ENCODE measurements at places on chromosomes 11 and 22.

DNA sequence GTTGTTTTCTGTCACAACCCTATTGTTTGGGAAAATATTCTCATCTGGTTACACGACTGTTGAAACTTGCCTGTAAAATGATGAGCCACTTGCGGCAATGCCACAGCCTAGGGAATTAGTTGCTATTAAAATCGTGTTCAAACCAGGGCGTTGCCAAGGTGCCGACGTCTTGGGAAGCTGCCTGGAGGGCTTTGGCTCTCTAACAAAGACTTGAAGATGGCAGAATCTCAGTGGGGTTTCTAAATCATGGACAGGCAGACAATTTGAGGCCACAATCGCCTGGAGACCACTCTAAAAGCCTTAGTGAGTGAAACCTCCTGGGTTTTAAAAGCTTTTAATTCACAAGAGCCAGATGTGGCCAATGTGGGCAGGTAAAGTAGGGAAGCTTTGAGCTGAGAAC lies 117.2 kb upstream of the BMAL1 start:
- DNase-seq = no peak

DNA sequence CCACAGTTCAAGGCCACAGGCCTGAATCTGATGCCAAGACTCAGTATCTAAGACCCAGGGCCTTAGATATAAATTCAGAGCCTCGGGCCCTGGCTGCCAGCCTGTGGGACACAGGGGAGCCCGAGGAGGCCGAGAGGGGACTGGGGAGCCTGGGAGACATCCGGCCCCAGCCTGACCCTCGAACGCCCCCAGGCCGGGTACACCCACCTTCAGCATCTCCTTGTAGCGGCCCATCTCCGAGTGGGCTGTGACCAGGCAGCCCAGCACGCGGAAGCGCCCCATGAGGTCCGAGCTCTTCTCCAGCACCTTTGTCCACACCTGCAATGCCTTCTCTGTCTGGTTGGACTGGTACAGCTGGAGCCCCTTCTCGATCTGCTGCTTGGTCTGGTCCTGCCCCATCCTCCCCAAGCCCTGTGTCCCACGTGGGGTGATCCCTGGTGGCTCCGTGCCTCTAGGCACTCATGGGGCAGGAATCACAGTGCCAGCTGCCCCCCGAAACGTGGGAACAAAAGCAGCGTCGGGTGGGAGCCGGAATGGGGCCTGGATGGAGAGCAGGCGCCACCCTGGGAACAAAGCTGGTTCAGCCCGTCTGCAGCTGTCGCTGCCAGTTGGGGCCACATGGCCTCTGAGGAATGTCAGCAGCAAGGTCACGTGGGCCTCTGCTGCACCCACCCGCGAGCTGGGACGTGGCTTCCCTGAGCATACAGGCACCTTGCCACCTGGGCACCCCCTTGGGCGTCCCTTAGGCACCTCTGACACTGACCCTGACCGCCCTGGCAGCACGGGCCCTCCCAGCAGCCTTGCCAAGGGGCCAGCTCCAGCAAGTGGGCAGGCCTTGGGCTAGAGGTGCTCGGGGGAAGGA lies at the start of gene RAPSN:
Gene RAPSN, minus strand, starts transcription at position 571 of the 862 bp plus-strand sequence. Its CDS starts 172 bp downstream, at position 399.
- no peak for DNase-seq

DNA sequence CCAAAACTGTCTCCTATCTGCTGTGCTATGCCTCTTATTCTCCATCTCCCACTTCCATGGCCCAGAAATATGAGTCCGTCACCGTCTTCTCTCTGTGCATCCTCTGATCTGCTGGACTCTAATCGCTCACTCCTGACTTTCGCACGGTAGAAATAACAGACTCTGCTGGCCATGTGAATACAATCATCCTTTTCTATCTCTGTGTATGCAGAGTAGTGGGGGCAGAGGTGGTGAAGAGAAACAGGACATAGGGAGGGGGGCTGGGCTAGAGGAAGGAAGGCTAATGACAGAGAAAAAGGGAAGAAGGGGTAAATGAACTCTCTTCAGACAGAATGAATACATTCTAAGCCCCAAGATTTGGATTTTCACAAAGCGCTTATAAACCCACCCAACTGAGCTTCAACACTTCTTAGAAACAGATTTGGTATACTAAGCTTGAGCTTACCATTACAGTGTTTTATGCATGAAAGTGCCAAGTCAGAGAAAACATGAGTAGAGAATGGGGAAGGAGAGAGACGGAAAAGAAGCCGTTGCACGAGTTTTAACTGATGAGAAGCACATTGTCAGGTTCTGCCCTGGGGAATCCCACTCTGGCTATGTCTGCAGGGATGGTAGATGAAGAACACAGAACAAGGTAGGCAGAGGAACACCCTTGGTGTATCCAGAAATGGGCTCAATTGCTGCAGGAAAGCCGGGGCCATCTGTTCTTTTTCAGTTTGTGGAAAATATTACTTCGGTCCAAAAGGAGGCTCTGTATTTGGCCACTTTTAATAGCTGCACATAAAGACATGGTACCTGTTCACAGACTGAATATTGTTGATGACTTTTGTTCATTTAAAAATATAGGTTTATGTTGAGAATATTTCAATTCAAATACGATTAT lies 324.7 kb downstream of the ETS1 start:
- no peak for DNase-seq

DNA sequence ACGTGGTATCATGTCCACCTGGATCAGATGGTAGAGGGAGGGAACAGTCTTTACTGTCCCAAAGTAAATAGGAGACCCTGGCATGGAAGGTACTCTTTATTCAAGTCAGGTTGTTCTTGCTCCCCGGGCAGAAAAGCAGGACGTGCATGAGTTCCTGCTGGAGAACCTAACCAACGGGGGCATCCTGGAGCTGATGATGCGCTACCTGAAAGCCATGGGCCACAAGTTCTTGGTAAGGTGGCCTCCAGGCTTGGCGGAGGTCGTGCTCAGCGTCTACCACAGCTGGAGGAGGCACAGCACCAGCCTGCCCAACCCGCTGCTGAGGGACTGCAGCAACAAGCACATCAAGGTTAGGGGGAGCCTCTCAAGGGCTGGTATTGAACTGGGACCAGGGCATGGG lies 48.7 kb downstream of the CABIN1 start:
- no peak for DNase-seq

GRCh38 chr11:45513821-45514340 lies 151.5 kb downstream of the CHST1 start:
- no peak for DNase-seq

- DNase-seq = no peak
These were observed 47.8 kb downstream of the FLRT1 start for GRCh38 chr11:64083398-64084080.

GRCh38 chr11:8766043-8766987 lies 83.7 kb downstream of the RPL27A start:
- no peak for DNase-seq

DNA sequence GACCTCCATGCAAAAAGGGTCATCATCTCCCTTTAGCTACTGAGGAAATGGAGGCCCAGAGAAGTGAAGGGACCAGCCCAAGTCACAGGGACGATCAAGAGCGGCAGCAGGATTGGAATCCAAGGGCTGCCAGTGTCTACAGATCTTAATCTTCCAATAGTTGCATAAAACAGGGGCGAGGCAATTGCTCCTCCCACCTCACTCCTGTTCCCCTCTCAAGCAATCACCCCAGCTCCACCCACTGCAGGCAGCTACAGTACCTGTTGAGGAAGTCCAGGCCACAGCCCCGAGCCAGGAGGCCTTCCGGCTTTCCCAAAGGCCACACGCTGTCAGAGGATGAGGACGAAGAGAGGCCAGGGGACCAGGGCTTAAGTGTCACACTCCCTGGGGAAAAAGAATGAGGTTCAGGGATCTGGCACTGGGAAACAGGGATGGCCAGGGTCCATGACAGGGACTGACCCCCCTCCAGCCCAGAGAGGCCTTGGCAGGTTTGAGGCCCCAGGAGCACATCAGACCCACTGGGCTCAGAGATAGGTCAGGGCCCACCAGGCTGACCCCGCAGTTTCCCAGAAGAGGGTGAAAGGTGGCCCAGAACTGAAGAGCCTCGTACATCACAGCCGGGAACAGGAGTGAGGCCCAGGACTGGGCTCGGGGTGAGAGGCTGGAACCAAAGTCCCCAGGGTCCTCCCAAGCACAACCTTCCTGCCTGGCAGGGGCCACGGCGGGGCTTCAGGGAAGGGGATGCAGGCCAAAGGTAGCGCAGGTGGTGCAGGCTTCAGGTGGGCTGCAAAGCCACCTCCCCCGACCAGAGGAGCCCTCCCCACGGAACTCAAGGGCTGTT lies 16.4 kb upstream of the MFNG start:
- no peak for DNase-seq

All from NCI-H2081 treated with DMSO at 0.1 percent for 48 hours (cell line).